HCT116 (cell line): ENCODE measurements at places on chromosomes 3 and 15.

DNA sequence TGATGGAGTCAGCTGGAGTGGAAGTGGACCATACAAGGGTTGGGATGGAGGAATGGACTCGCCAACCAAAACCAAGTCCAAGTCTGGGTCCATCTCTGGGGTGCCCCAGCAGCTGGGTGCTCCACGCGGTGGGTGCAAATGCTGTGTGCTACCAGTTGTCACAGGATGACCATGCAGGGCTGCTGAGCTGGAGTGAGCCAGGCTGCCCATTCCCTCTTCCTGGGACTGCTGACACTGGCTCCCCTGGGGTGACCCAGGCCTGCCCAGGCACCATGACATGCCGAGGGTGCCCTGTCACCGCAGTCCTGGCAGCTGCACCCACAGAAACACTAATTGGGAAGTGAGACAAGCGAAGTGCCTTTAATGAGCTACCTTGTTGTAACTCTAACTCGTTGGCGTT is 140.2 kb downstream of the TPRA1 start:
- DNase-seq, result no peak
- no peak overlapping the region for H3K4me3 ChIP-seq
- peaks cover 2% of the 10 kb centered on the region; the same call in 1 of the 2 replicates for H3K4me1 ChIP-seq
- H3K27ac ChIP-seq, result no peak overlapping the region
- no peaks in the 10 kb centered on the region for H3K27me3 ChIP-seq

DNA sequence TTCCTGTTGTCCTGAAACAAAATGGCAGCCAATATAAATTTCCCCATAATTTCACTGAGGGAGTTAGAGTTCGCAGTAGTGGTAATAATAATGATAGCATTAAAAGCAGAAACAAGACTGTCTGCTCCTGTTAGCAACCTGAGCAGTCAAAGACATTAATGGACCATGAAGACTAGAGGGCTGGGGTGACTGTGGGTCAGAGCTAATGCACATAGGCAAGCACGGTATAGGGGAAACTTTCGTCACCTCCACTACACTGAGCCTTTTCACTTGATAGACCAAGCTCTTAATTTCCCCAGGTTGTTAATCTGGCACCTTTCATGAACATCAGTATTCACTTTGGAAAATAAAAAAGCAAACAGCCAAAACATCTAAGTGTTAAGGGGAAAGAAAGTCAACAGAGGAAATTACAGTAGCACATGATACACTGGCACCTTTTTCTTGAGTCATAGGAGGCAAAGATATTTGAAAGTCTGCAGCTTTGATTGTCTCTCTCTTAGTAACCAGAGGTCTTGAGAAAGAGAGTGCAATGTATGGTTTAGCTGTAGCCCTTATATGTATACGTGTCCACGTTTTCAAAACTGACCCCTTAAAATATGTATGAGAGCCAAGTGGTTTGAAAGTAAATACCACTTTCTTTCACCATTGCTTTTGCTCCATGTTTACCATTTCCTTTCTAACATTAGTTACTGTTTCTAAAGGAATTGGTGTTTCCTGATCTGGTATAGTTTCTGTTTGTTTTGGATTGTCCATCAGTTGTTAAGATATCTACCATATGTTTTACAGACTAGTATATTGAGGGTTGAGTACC is 104.8 kb downstream of the FILIP1L start:
- no peaks in the 10 kb centered on the region for H3K4me1 ChIP-seq
- H3K27ac ChIP-seq, result no peak overlapping the region
- H3K4me3 ChIP-seq, result no peak overlapping the region
- no peaks in the 10 kb centered on the region for H3K27me3 ChIP-seq

DNA sequence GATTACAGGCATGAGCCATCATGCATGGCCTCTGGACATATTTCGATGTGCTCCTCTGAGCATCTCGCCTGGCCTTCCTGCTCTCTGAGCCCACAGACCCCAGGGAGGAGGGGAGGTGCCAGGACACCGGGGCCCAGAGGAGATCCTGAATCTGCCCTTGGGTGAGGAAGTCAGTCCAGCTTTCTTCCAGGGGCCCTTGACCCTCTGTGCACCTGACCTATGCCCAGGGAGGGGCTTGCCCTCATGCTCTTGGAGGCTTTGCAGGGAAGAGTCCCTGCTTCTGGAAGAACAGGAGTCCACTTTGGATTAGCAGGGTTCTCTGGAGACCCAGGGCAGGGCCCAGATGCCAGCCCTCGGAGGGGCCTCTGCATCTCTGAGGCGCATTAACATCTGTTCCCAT is 1.4 kb downstream of the ACSBG1 start:
- no peaks in the 10 kb centered on the region for H3K27me3 ChIP-seq
- no peak for DNase-seq
- H3K4me1 ChIP-seq, result no peaks in the 10 kb centered on the region

DNA sequence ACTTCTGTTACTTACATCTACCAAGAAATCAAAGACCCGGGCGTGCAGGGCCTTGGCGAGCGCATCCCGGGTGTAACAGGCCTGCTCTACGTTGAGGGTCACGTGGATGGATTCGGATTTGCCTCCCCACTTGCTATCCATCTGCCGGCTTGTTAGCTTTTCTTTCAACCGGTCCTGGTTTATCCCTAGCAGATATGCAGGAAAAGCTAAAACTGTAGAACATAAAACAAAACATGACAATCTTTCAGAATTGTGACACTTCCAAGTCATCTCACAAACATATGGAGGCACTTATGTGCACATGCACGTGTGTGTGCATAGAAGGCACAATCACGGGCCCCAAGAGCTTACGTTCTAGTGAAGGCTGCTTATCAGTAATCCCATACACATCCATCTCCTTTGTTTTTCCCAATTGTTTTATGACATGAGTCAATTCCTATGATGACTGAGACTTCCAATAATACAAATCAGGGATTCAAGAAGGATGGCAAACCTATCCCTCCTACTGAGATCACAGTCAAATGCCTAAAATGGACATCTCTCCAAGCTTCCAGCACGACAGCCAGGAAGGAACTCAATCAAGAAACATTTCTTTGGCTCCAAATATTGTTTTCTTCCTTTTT is 11.3 kb downstream of the LDHAL6B start:
- H3K4me3 ChIP-seq, result no peak overlapping the region
- DNase-seq, result no peak
- no peaks in the 10 kb centered on the region for H3K27me3 ChIP-seq
- H3K36me3 ChIP-seq, result peaks cover 27% of the 10 kb centered on the region

GRCh38 chr3:18308096-18308650 is 117.0 kb downstream of the SATB1 start:
- no peaks in the 10 kb centered on the region for H3K36me3 ChIP-seq
- H3K4me1 ChIP-seq, result no peaks in the 10 kb centered on the region
- no peak overlapping the region for H3K4me3 ChIP-seq
- no peak overlapping the region for H3K27ac ChIP-seq
- no peaks in the 10 kb centered on the region for H3K27me3 ChIP-seq

GRCh38 chr3:158248261-158248660 is 138.4 kb downstream of the RSRC1 start:
- no peak overlapping the region for H3K27ac ChIP-seq
- DNase-seq, result no peak
- no peaks in the 10 kb centered on the region for H3K27me3 ChIP-seq
- no peaks in the 10 kb centered on the region for H3K4me1 ChIP-seq
- H3K36me3 ChIP-seq, result no peaks in the 10 kb centered on the region
- H3K4me3 ChIP-seq, result no peak overlapping the region

- H3K4me3 ChIP-seq, result peak overlapping the region; percentile 73
- no peaks in the 10 kb centered on the region for H3K27me3 ChIP-seq
- peaks cover 46% of the 10 kb centered on the region for H3K36me3 ChIP-seq
- DNase-seq, result no peak
- peak overlapping the region; percentile 89 for H3K27ac ChIP-seq
These were observed 1.4 kb downstream of the RPSA start for GRCh38 chr3:39407773-39408492.

- H3K27me3 ChIP-seq, result no peaks in the 10 kb centered on the region
- peak overlapping the region; percentile 47 for H3K27ac ChIP-seq
- no peak for DNase-seq
- peaks cover 3% of the 10 kb centered on the region; the same call in 1 of the 2 replicates for H3K36me3 ChIP-seq
These were observed 691 bp upstream of the FSIP1 start for GRCh38 chr15:39783244-39783820.

DNA sequence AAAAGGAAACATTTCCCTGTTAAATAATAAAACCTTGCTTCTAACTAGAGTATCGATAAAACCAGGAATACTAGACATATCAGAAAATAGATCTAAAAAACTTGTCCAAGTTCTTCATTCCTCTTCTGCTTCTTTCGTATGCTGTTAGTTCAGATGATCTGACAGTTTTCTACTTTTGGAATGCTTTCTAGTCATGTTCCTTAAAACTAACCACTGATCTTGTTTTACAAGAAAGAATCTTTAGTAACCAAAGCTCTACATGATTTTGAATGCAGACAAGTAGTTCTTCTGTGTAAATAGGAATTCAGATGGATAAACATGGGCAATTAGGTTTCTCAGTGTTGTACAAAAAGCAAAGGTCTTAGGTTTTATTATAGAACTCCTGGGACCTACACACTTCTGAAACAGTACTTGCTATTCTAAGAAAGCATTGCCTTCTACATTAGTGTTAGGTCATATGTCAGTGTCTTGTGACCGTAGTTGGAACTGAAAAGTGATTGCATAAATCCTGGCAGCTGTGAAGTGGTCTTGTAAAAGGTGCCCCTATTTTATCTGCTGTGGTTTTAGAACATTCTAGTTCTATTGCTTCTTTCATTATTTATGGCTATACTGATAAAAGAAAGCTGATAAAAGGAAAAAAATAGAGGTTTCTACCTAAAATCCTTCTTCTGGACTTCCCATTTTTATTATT is 40.7 kb downstream of the SNRK start:
- no peak overlapping the region for H3K27ac ChIP-seq
- H3K36me3 ChIP-seq, result no peaks in the 10 kb centered on the region
- no peak overlapping the region for H3K4me3 ChIP-seq
- no peaks in the 10 kb centered on the region for H3K27me3 ChIP-seq
- DNase-seq, result no peak

DNA sequence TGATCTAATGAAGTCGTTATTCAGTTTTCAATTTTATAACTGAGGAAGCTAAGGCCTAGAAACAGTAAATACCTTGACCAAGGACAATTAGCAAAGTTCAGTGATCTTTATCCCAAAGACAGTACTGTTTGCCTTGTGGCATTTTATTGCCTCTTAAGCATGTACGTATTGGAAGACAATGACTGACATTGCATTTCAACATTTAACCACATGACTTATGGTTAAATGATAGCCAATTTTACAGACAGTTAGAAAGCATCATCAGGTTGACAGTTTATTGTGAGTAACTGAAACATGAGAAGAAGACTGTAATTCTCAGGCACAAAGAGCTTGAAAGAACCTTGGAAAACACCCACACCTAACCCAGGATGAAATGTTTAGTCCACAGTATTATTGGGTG is 390.8 kb upstream of the ZNF385D start:
- no peak overlapping the region for H3K4me3 ChIP-seq
- H3K27ac ChIP-seq, result no peak overlapping the region
- H3K4me1 ChIP-seq, result no peaks in the 10 kb centered on the region
- H3K36me3 ChIP-seq, result no peaks in the 10 kb centered on the region
- no peaks in the 10 kb centered on the region for H3K27me3 ChIP-seq

GRCh38 chr3:117246771-117247555 is 537.4 kb downstream of the TUSC7 start:
- DNase-seq, result no peak
- no peak overlapping the region for H3K4me3 ChIP-seq
- no peaks in the 10 kb centered on the region for H3K27me3 ChIP-seq
- no peaks in the 10 kb centered on the region for H3K4me1 ChIP-seq
- H3K27ac ChIP-seq, result no peak overlapping the region

DNA sequence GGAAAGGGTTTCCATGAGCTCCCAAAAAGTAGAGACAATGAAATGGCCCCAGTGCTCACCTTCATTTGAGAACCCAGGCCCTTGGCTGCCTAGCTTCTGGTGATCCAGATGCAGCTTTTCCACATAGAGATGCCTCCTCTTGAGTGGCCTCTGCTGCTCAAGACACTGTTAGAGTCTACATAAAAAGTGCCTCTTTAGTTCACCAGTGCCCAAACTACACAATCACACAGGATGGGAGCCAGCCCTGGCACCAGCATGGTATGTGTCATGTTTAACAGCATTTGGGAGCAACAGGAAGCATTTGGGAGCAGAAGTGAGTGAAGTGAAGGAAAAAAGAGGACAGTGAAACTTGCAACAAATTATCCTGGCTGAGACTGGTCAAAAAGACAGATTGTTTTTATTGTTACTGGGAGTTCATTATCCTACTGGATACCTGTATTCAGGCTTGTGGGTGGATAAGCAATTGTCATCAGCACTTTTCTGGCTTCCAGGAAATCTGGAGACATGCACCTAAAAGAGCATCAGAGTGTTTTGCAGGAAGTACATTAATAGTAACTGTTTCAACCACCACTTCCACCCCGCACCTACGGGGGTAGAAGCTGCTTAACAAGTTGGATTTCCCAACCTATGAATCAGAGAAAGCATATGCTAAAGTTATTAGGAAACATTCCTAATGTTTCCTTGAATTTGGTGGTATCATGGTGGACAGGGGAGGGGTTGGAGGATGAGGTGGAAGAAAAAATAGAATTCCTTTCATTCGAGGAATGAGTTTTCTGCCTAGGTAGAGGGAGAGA is 416.2 kb downstream of the IGSF11 start:
- no peaks in the 10 kb centered on the region for H3K4me1 ChIP-seq
- H3K4me3 ChIP-seq, result no peak overlapping the region
- H3K36me3 ChIP-seq, result no peaks in the 10 kb centered on the region
- no peak for DNase-seq
- no peaks in the 10 kb centered on the region for H3K27me3 ChIP-seq
- H3K27ac ChIP-seq, result no peak overlapping the region

- H3K27me3 ChIP-seq, result no peaks in the 10 kb centered on the region
- no peaks in the 10 kb centered on the region; the same call in 1 of the 2 replicates for H3K36me3 ChIP-seq
- no peak for DNase-seq
- no peak overlapping the region for H3K4me3 ChIP-seq
- no peaks in the 10 kb centered on the region for H3K4me1 ChIP-seq
- no peak overlapping the region for H3K27ac ChIP-seq
These were observed 48.9 kb downstream of the ABCC5 start for GRCh38 chr3:183968666-183969245.

DNA sequence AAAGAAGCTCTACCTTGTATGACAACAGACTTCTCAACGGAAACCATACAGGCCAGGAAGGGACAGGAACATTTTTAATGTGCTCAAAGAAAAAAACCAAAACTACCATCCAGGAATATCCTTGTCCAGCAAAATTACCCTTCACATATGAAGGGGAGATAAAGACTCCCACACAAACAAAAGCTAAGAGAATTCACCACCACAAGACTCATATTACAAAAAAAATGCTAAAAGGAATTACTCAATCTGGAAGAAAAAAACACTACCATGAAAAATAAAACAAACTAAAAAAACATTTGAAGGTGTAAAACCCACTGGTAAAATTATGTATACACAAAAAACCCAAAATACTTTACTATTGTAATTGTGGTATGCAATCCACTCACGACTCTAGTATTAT is 57.2 kb downstream of the DLG1 start:
- H3K27ac ChIP-seq, result no peak overlapping the region
- H3K36me3 ChIP-seq, result peaks cover 16% of the 10 kb centered on the region; the same call in 1 of the 2 replicates
- no peak for DNase-seq
- no peaks in the 10 kb centered on the region for H3K27me3 ChIP-seq
- no peaks in the 10 kb centered on the region for H3K4me1 ChIP-seq

DNA sequence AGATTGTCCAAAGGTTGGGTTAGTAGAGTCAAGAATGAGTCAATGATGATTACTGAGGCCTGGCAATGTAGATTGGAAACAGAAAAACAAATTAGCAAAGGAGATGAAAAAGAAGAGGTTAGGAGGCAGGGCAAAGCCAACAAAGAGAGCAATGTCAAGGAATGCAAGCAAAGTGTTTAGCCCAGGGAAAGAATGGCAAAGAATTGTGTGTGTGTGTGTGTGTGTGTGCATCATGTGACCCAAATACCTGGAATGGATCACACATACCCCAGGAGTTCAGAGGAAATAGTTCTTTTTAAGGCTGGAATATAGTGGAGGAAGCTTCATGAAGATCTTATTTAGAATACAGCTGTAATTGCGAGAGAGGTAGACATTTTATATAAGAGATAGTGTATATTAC is 831.7 kb upstream of the ARPP21 start:
- no peaks in the 10 kb centered on the region for H3K27me3 ChIP-seq
- no peaks in the 10 kb centered on the region for H3K36me3 ChIP-seq
- no peak overlapping the region for H3K4me3 ChIP-seq
- no peak for DNase-seq
